NCI-H1436 (cell line): ENCODE measurements at places on chromosomes 3 and 15.

- peak; percentile 34 for DNase-seq
Measured at GRCh38 chr15:44296625-44297524, 8.4 kb downstream of the GOLM2 start.

GRCh38 chr3:14471690-14472089, 68.5 kb downstream of the GRIP2 start:
- DNase-seq, result no peak

DNA sequence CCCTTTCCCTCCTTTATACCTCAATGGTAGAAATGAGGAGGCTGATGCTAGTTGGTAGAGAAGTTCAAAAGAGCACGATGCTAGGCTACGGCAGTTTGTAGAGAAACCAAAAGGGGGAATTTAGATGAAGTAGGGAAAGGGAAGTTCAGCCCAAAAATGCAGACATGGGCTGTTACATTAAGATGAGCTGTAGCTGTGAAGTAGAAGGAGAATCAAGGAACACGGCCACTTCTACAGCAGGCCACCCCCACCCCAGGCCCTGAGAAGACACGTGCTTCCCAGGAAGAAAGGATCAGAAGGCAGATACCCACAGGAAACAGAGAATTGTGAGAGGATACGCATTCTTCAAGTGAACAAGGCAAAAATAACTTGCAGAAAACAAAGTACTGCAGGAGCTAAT, 2.1 kb upstream of the PARP14 start:
- DNase-seq, result no peak

- DNase-seq, result no peak
Measured at GRCh38 chr3:62208385-62208784, 165.0 kb downstream of the FEZF2 start.

DNA sequence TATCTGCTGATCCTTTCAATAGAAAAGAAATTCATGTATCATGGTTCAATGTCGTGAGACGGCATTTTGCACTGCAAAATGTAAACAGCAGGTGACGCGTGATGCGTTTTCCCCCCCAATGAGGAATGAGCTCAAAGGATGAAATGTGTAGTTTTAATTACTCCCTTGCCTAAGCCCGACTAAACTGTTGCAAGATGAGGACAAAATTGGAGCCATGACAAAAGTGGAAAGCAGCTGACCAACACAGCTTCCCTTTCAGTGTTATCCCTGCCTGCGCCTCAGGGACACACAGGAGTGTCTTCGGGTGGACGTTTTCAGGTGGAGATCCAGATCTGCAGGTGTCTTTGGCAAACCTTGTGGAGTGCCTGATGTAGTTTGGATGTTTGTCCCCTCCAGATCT, 92.0 kb downstream of the GABRG3 start:
- DNase-seq, result no peak

DNA sequence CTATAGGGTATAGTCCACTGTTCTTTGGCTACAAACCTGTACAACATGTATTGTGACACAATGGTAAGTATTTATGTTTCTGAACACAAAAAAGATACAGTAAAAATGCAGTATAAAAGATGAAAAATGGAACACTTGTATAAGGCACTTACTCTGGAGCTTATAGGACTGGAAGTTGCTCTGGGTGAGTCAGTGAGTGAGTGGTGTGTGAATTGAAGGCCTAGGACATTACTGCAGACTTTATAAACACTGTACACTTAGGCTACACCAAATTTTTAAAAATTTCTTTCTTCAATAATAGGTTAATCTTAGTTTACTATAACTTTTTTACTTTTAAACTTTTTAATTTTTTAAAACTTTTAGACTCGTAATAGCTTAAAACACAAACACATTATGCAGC, 10.5 kb upstream of the PDZRN3 start:
- DNase-seq, result no peak

GRCh38 chr3:23923786-23924185, 6.9 kb downstream of the RPL15 start:
- no peak for DNase-seq

GRCh38 chr15:89472785-89473256, 23.6 kb downstream of the RHCG start:
- peak; percentile 56 for DNase-seq

- DNase-seq, result no peak
Measured at GRCh38 chr15:51191072-51191670, 96.5 kb upstream of the TNFAIP8L3 start.

DNA sequence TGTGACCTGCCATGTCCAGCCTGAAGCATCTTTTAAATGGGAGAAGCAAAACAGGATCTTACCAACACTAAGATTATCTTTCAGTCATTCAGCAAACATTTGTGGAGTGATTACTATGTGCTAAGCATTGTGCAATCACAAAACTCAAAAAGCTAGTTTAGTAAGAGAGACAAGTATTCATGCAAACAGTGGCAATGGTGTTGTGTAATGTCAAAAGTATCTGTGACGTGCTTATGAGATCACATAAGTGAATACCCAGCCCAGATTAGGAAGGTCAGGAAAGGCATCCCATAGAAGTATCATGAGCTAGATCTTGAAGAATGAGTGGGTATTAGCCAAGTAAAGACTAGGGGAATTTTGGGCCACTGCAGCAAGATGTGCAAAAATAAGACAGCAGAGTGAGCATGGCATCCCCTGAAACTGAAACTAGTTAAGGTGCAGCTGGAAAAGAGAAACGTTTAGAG, 32.1 kb downstream of the SEC62 start:
- no peak for DNase-seq

DNA sequence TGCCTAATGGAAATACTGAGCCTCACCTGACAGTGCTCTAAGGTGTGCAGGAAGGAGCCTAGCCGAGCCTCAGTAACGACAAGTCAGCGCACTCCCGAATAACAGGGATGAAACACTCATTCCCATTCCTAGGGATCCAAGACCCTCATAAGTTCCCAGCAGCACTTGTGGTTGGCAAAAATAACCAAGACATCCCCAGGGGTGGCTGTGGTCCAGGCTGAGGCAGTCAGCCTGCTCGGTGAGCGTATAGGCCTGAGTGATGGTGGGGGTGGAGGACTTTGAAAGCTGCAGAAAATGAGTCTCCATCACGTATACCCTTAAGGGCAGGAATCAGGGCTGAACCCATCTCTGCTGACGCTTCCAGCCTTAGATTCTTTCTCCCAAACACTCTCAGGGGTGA, 120.1 kb downstream of the SMAD6 start:
- DNase-seq, result no peak

DNA sequence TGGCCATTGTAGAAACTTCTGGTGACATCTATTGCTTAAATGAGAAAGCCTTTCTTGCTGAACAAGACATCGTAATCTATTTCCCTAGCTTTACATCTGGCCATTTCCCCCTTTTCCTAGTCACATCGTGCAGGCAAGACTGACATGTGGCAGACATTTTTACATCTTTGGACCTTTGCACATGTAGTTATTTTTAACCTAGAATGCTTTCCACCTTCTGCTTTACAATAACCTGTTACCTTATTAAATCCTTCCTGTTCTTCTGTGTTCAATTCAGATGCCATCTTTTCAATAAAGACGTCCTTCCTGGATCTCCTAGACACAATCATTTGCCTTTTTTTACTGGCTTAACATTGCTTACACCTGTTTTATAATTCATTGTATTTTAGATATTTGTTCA, 343.3 kb downstream of the DIPK2A start:
- DNase-seq, result no peak

GRCh38 chr15:47473832-47474231, 243.5 kb upstream of the SEMA6D start:
- DNase-seq, result no peak

- DNase-seq, result no peak
Measured at GRCh38 chr15:67472957-67473356, 48.0 kb upstream of the C15orf61 start.

DNA sequence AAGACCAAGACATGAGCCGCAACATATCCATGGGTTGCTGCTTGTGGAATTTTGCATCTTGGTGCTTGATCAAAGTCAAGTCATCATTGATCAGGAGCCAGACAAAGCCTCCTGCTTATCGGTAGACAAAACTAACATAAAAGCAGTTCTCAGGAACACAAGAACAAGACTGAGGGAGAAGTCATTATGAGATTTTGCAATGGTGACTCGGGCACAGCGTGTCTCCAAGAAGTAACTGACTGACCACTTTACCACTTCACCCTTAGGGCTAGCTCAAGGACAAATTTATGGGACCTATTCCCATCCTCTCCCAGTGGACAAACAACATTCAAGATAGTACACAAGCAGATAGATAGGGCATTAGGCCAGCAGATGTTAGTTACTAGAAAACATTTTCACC, 68.1 kb upstream of the LIMD1 start:
- DNase-seq, result no peak

DNA sequence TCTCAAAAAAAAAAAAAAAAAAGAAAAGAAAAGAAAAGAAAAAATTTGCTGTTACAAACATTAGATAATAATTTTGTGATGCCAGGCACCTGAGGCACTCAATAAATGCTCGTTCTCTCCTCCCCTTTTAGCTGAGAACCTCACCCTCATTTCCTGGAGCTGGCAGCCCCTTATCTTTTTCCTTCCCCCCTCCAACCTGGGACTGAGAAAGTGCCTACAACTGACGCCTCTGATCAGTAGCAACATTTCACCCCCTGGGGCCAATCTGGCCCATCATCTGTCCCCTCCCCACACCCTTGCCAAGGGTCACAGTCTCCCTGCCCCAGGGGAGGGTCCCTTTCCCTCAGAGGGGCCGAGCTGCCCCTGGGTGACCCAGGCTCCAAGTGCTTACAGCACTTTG, 12.6 kb upstream of the RNU6-1 start:
- DNase-seq, result no peak

- no peak for DNase-seq
Measured at GRCh38 chr3:46481636-46482035, 16.1 kb upstream of the RTP3 start.

- no peak for DNase-seq
Measured at GRCh38 chr3:188170461-188171459, 16.8 kb downstream of the LPP start.

DNA sequence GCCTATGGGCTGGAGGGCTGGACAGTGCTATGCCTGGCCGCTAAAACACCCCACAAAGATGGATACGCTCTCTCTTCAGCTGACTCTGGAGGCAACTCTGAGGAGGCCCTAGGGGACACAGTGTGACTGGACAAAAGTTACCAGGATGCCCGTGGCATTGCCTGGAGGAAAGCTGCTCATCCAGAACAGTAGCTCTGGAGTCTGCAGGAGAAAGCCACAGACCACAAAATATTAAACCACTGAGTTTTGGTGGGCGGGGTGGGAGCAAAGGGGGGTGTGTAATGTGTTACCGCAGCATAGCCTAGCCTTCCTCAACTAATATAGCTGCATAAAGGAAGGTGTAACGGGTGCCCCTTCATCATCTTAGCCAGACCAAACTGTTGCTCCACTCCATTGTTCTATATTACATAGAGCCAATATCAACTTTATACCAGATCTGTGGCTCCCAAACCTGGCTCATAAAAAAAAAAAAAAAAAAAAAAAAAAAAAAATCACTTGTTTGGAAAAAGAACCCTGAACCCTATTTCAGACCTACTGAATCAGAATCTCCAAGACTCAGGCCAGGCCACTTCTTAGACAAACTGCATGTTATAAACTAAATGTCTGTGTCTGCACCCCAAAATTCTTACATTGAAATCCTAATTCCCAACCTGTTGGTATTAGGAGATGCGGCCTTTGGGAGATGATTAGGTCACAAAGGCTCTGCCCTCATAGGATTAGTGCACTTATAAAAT, 132.6 kb downstream of the TNIK start:
- DNase-seq, result no peak

GRCh38 chr3:36364260-36364659, 16.0 kb upstream of the STAC start:
- DNase-seq, result no peak

GRCh38 chr15:82315519-82316246, 33.6 kb downstream of the GOLGA6L10 start:
- no peak for DNase-seq

- no peak for DNase-seq
Measured at GRCh38 chr3:36318621-36319200, 61.6 kb upstream of the STAC start.

GRCh38 chr15:85477730-85478129, 97.3 kb downstream of the AKAP13 start:
- no peak for DNase-seq

GRCh38 chr3:123773681-123774431, 110.3 kb downstream of the MYLK start:
- DNase-seq, result no peak

GRCh38 chr3:32303977-32304881, 65.7 kb downstream of the CMTM8 start:
- DNase-seq, result no peak

GRCh38 chr3:113695431-113695785, 1.0 kb downstream of the USF3 start:
- DNase-seq, result no peak

- DNase-seq, result no peak
Measured at GRCh38 chr3:128496602-128497304, 3.8 kb upstream of the GATA2 start.

DNA sequence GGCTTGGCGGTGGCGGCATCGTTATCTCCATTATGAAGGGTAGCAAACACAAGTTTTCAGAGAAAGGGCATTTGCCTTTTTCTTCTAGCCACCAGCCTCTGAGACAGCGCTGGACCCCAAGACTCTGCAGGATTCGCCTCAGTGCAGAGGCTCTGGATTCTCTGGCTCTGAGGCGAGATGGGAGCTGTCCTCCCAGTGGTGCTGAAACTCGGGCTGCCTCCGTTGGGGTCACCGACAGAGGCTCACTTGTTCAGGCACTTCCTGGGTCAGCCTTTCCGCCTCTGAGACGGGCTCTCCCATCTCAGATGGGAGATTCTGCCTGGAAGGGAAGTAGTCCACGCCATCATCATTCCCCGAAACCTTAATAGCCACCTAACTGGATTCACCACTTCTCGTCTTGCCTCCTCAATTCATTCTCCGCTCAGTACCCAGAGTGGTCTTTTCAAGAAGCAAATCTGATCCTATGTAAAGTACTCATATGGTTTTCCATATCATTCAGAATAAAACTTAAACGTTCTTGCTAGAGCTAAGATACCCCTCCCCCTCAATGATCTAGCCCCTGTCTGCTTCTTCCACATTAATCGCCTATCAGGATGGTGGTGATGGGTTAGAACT, 76.9 kb downstream of the RHCG start:
- no peak for DNase-seq

DNA sequence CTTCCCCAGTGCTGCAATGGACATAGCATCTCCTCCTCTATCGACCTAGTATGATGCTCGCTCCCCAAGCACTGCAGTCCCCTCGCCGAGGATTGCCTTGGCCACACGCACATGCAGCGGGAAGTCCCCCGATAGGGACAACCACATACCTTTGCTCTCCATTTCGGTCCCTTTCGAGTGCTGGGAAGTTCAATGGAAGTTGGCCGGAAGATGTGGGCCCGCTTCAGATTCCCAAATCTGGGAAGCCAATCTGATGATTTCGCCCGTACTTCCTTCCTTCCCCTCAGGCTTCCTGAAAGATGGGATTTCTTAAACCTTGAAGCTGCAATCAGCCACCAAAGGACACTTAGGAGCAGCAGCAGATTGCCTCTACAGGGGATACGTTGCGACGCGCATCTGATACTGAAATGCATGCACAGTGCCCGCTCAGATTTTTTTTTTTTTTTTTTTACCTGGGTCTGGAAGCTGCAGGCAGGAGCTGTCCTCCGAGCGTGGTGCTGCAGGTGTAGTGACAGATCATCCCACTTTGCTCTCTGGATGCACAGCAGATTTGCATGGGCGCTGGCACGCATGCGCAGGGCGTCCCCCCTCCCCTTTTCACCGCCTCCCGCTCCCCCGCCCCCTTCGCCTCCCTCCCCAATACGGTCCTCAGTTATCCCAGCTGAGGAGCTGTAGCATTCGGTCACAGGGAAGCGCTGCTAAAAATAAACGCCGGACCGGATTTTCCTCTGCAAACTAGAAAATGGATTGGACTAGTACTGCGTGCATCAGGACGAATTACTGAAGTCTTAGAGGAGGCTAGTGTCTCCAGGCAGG, at the start of gene FGF12:
TSS of gene FGF12 (minus strand) at position 510 of the 816 bp plus-strand sequence.
- DNase-seq, result peak; percentile 87
